Activated CD8-positive, alpha-beta memory T cell treated with anti-CD3 and anti-CD28 coated beads for 4 hours (primary cell): ENCODE measurements at places on chromosomes 5 and 9.

GRCh38 chr9:2874001-2874750 is 30.3 kb upstream of the PUM3 start:
- no peak for DNase-seq

- no peak for DNase-seq
Observed at GRCh38 chr9:35658968-35659220, 802 bp downstream of the CCDC107 start.

DNA sequence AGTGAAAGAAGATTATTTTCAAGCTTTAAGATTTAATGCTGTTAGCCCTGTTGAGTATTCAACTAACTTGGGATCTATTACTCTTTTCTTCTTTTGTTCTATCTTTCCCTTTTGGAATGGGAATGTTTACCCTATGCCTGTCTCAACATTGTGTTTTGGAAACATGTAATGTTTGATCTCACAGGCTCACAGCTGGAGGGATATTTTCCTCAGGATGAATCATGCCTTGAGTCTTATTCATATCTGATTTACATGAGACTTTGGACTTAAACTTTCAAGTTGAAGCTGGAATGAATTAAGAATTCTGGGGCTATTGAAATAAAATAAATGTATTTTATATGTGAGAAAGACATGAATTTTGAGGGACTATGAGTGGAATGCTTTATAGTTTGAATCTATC is 607.8 kb upstream of the PTGER4 start:
- no peak for DNase-seq

GRCh38 chr9:76687861-76688391 is 76.3 kb upstream of the PCA3 start:
- no peak for DNase-seq

GRCh38 chr5:95808013-95808685 is 14.4 kb downstream of the GLRX start:
- no peak for DNase-seq

DNA sequence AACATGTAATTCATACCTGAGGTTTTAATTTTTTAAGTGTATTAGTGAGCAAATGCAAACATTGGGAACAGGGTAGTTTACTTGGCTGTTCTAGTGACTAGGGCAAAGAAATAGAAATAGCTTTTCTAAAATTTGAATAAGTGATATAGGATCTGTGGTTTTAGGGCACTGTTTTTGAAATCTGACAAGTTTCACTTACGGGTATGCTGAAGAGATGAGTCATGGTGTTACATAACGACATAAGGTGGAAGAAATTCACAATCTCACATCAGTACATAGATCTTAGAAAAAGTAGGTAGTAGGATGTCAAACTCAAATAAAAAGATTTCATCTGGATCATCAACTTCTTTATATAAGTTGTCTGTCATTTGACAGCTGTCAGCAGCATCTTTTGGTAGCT is 772.3 kb downstream of the MAT2B start:
- no peak for DNase-seq

DNA sequence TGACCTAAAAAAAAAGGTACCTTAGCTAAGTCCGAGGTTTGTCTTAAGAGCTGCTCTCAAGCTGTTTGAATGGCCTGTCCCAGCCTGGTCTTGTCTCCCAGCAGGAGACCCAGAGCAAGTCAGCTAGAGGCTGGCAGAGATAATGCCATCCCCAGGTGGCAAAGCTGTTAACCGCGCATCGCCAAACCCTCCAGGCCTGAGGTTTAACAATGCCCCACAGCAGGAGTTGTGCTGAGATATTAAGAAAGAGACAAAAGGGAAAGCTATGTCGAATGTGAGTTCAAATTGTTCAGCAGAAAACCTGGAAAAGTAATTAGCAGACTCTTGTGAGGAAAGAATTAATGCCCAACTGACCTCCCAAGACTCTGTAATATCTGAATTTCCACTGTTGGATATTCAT is 187.1 kb downstream of the FSTL4 start:
- DNase-seq, result no peak

DNA sequence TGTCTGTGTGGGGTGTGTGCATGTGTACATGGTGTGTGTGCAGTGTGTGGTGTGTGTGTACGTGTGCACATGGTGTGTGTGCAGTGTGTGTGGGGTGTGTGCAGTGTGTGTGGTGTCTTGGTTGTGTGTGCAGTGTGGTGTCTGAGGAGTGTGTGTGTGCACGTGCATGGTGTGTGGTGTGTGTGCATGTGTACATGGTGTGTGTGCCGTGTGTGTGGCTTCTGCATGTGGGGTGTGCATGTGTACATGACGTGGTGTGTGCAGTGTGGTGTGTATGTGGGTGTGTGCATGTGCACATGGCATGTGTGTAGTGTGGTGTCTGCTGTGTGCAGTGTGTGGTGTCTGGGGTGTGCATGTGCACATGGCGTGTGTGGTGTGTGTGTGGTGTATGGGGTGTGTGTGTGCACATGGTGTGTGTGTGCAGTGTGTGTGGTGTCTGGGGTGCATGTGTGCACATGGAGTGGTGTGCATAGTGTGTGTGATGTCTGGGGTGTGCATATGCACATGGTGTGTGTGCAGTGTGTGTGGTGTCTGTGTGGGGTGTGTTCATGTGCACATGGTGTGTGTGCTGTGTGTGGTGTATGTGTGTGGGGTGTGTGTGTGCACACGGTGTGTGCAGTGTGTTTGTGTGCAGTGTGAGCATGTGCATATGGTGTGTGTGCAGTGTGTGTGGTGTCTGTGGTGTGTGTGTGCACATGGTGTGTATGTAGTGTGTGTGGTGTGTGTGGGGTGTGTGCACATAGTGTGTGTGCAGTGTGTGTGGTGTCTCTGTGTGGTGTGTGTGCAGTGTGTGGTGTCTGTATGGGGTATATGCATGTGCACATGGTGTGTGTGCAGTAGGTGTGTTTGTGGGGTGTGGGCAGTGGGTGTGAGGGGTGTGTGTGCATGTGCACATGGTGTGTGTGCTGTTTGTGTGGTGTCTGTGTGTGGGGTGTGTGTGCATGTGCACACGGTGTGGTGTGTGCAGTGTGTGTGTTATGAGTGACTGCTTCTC is 40.6 kb upstream of the ZNG1F start:
- no peak for DNase-seq

- DNase-seq, result no peak
Observed at GRCh38 chr9:108297073-108297472, 558.7 kb downstream of the ACTL7B start.

- DNase-seq, result no peak
Observed at GRCh38 chr5:126301056-126301455, 122.2 kb upstream of the GRAMD2B start.

DNA sequence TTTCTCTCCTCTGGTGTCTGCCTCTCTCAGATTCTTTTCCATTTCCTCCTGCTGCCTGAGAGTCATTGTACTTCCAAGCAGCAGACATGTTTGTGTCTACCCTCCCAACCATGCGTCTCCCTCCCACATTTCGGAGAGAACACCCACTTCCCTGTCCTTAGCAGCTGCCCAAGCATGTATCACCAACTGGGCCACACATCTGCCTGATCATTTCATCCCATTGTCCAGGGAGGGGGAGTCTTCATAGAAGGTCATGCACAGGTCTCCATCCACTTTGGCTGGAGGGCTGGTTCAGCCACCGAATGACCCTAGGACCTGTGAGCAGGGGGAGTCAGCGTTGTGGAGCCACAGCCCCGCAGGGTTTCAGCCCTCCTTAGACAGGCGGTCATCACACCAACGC is 75.4 kb downstream of the MAP1B start:
- DNase-seq, result no peak
